ENCODE measurements at places on chromosomes 1 and 21.

DNA sequence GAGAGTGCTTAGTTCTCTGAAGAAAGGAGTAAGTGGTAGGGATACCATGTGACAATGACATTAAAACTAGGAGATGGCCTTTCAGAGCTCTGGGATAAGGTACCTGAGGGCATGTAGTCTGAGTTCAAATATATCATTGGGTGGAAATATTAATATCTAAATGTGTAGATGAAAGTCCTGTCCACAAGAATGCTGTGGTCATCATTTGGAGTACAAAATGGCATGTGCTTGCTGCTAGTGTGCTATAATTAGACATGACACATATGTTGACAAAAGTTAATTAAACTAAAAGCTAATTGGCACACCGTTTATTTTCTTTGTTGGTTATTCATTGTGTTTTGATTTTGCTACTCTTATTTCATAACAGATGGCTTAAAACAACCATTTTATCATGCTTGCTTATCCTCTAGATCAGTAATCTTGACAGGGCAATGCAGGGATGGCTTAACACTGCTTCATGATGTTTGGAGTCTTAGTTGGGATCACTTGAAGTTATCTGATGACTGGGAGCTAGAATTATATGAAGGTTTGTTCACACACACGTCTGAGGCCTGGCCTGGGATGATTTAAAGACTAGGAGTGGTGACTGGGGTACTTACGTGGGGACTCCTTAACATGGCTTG lies 31.0 kb downstream of the CC2D1B start:
- no peak for DNase-seq

- no peak for DNase-seq
These were observed 189.9 kb upstream of the AJAP1 start for GRCh38 chr1:4464478-4464877.

GRCh38 chr1:210089855-210090254 lies 142.7 kb upstream of the SERTAD4 start:
- DNase-seq = no peak

DNA sequence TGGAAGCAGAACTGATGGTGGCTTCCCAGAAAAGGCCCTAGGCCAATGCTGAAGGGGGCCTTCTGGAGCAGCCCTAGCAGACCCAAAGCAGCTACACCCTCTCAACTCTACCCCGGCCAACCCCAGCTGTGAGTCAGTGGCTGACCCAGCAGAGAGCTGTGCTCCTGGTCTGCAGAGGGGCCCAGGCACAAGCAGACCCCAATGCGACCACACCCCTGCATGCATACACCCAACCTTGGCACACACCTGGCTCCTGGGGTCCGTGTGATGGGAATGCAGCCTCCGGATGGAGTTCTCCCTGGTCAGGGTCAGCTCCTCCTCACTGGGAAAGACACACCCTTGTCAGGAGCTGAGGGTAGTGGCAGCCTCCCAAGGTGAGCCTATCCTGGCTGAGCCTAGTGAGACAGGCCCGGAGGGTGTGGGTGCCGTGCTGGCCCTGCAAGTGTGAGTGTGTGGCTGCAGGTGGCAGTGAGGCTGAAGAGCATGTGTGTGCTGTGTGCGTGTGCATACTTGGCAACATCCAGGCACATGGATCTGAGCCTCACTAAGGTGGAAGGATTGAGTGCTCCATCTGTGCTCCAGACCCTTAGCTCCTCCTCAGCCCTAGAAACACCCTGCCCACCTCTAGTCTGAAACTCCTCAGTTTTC lies 3.9 kb upstream of the ARHGAP30 start:
- DNase-seq = no peak

- DNase-seq = no peak
These were observed 49.0 kb upstream of the BCAR3 start for GRCh38 chr1:93730621-93731020.

DNA sequence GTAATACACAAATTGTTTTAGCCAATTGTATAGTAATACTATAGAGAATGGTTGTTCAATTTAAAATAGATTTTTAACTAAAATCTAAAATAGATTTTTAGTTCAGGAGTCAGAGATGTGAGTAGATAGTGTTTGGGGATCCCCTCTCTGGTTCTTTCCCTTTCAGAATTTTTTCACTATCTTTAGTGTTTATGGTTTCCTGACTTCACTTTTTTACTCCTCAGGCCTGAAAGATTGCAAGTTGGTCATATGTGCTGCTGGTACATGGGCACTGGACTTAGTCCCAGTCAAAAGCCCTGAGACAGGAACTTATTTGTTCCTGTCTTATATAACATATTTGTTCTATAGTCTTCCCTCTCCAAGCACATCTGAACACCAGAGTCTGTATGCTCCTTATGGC lies 96.8 kb upstream of the ATP1B1 start:
- no peak for DNase-seq

GRCh38 chr1:114390361-114390760 lies 120.6 kb downstream of the TRIM33 start:
- DNase-seq = no peak

- no peak for DNase-seq
These were observed 13.2 kb upstream of the SLC41A1 start for GRCh38 chr1:205826016-205826806.
